AG09309 (cell line): ENCODE measurements at places on chromosomes 3 and 15.

- DNase-seq, result no peak
Measured at GRCh38 chr3:22045882-22046281, 294.9 kb upstream of the ZNF385D start.

- no peak for DNase-seq
Measured at GRCh38 chr15:101204739-101205535, 46.9 kb downstream of the CHSY1 start.

GRCh38 chr15:100880897-100881242 is 1.2 kb downstream of the ALDH1A3 start:
- DNase-seq, result no peak

DNA sequence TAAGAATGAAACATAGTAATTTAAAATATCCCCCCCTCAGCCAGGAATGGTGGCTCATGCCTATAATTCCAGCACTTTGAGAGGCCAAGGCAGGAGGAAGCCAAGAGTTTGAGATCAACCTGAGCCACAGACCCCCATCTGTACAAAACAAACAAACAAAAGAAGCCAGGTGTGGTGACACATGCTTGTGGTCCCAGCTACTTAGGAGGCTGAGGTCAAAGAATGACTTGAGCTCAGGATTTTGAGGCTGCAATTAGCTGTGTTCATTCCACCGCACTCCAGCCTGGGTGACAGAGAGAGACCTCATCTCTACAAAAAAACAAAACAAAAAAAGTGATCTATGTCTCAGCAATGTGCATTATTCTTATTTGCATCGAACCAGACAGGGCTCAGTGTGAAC is 800.8 kb downstream of the MCTP2 start:
- no peak for DNase-seq

DNA sequence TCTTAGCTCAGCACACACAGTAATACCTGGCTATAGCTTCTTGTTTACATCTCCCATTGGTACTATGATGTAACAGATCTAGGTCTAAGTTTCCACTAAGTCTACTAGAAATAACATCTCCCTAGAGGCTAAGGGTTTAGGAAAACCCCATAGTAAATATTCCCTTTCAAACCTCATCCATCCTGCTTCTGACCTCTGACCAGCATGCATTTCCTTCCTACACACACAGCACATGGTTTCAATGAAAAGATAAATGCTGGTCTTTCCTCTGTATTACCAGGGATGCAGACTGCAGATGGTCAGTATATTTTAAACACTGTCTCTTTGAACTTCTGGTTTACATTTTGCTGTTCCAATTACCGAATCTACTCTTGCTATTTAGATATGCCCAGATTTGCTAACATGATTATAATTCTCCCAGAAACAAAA is 96.6 kb downstream of the EFL1 start:
- no peak for DNase-seq

DNA sequence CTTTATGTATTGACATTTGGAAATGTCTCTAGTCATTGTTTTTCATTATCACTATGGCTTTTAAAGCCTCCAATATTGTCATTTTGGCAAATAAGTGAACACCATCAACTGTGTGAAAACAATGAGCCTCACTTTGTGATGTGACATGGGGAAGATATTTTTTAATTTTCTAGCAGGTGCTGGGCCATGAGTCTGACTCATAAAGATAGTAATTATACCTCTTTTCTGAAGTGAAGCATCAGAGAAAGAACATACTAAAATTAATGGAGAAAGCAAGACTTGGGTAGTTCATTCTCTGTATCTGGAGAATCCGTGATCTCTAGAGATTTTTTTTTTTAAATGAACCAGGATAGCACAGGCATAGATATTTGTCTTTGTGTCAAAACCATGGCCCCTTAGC is 100.8 kb downstream of the CCNL1 start:
- no peak for DNase-seq

GRCh38 chr15:73881579-73882320 is 8.4 kb downstream of the TBC1D21 start:
- no peak for DNase-seq

DNA sequence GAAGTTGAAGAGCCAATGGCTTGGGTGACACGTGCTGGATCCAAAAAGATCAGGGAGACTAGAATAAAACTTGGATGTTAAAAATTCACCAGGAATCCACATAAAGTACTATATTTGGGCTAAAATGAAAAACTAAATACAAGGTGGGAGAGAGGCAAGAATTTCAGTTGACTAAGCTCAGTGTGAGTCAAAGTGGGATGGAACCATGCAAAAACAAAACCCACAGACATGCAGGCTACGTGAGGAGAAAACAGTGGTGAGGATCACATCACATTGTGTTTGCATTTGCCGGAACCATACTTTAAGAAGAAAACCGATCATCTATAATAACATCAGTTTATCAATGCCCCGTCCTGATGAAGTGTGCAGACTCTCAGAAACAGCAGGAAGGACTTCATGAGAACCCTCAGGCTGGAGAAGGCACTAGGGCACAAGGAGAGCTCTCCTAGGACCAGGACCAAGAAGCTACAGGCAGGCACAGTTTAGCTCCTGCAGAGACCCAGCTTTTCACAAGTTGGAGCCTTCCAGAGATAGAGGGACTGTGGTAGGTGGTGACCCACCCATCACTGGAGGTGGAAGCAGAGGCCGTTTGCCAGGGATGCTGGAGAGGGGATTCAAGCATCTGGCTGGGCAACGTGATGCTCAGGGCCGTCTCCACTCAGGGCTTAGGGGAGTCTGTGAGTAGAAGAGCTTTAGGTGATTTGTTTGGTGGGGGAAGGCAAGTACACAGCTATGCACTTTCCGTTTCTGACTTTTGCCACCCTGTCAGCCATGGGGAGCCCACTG is 29.0 kb upstream of the NR2E3 start:
- peak; percentile 17 for DNase-seq

DNA sequence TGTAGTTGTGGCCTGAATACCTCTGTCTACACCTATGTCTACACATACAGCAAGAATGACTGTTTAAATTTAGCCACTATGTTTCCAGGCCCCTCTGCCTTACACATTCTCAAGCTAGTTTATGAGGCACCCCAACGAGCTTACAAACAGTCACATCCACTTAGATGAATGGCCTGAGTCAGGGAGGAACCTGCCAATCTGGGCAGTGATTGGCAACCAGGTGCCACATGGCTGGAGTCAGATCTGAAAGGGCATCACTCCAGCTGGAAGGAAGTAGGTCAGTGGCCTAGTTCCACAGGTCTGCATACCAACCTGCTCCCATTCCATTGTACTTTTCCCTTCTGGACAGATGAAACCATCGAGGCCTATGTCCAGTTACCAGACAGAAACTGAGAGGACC is 136.3 kb downstream of the FOXP1 start:
- DNase-seq, result no peak

- no peak for DNase-seq
Measured at GRCh38 chr3:15361494-15362214, 29.3 kb upstream of the SH3BP5 start.
